SK-N-DZ (cell line): ENCODE measurements at places on chromosomes 2 and 18.

DNA sequence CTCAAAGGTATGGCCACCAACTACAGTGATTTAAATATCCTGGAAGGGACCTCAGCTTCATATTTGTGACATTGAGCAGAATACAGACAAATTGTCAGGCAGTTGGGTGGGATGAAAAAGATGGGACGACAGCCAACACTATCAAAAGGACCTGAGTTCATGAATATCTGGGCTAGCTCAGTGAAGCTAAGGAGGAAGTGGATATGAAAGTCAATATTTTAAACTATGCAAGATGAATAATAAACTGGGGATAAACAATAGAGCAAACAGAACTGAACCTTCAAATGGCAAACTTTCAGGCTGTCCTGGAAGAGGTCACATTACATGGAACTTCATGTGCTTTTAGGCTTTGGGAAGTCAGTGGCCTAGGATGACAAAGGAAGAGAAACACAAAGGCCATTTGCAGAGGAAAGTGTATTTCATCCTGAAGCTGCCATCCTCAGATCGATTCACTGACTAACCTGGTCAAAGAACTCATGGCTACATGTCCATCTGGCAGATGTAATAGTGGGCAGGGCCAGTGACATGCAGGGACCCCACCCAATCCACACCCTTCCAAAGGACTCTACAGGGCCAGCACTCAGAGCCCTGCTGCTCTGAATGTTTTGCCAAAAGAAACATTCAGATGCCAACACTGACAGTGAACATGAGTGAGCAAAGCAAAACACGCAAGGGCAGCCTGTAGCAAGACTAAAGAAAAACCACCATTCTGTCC, 175.7 kb downstream of the ETAA1 start:
- DNase-seq: no peak

DNA sequence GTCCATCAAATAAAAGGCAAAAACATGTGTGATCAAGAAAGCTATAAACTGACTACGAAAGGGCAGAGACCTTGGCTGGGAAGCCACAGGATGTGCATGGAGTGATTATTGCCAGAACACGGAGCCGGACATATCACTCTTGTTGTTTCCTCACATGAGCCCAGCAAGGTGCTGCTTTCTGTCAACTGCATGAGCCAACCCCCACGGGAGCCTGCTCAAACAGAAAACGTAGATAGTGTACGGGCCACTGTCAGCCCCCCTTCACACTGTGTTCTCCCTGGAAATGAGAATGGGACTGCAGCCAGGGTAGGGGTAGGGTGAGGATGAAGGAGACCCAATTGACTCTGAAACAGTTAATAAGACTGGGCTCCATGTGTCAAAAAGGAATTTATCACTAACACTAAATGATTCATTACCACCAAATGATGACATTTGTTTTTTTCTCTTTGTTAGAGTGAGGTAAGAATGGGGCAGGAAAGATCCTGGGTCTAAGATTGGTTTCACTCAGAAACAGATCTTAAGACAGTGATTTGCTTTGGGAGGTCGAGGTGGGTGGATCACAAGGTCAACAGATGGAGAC, 235.8 kb downstream of the MREG start:
- DNase-seq: no peak

GRCh38 chr2:85502720-85503119, 36.2 kb upstream of the MAT2A start:
- no peak for DNase-seq

DNA sequence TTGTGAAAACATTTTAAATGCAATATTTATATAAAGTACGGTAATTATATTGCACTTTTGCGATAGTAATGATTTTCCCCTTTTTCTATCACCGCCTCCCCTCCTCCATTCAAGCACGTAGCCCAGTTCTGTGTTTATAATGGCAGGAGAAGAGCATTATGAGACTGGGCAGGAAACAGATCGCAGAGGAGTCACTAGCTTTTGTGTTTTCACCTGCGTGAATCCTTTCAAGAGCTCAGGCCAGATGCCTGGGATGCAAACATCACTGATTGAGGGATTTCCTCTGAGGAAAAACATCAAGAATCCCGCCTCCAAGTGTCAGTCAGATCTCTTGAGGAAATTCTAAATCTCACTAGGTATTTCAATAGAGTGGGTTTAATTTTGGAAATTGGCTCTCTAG, 178.4 kb upstream of the FN1 start:
- DNase-seq: no peak

DNA sequence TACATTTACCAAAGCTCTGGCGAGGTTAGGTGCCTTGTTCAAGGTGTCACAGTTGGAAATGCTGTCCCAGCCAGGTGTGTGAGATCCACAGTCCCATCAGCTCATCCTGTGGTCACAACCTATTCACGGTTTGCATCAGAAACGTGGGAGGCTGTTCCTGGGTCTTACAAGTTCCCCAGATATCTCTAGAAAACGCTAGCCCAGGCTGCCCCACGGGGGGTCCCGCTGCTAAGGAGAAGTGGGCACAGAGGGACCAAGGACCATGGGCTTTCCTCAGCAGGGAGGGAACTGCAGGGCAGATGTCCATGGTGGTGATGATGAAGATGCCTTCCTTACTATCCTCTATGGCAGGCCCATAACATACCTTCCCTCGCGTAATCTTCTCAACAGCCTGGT, 649 bp downstream of the FECH start:
- no peak for DNase-seq

DNA sequence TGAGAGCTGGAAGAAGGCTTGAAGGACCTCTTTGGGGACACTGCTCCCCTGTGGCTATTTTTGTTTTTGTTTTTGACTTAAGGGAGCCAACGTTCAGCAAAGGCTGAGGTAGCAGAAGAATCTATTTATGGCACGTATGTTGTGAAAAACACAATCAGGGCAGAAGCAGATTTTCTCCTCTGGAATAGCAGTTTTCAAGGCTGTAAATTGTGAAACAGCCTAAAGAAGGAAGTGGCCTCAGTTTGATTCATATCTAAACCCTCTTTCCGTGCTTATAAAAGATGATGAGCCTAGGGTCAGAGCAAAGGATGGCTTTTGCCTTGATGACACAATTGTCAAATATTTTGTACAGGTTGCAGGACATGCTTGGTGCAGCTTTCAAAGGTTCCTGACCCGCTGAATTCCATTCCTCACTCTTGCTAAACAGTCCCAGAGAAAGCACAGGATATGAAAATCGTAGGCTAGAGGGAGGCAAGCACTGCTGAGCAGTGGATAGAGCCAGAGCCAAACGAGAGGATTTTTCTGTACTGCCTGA, 106.2 kb upstream of the DLX2 start:
- no peak for DNase-seq
